ENCODE measurements at places on chromosomes 5 and 9.
A peak's percentile ranks its signal among the peaks of the same experiment; 100 is the strongest.

GRCh38 chr5:90353254-90353653, 56.3 kb downstream of the CETN3 start:
- no peak for DNase-seq

GRCh38 chr5:68374796-68375518, 159.4 kb downstream of the PIK3R1 start:
- DNase-seq: no peak

GRCh38 chr9:14705079-14705478, 11.8 kb upstream of the ZDHHC21 start:
- DNase-seq: no peak

DNA sequence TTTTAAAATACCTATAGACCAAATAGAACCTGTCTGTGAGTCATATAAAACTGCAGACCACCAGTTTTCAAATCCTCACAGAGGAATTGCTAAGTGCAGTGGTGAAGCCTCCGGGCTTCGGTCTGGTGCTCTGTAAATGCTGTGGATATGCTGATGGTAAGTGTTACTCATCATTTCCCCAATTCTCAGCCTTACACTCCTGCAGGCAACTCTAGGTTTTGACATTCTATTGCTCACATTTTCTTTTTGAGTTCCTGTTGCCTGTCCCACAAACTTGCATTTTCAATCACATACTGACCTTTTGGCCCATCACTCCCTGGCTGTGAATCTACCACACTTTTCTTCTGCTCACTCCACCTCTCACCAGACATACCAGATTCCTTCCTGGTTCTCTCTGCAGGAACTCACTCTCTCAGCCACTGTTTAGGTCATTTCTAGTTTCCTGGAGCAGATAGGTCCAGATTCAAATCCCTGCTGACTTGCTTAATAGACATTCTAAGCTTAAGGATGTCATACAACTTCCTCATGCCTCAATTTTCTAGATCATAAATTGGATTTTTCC, 192.9 kb downstream of the RAB3C start:
- no peak for DNase-seq

DNA sequence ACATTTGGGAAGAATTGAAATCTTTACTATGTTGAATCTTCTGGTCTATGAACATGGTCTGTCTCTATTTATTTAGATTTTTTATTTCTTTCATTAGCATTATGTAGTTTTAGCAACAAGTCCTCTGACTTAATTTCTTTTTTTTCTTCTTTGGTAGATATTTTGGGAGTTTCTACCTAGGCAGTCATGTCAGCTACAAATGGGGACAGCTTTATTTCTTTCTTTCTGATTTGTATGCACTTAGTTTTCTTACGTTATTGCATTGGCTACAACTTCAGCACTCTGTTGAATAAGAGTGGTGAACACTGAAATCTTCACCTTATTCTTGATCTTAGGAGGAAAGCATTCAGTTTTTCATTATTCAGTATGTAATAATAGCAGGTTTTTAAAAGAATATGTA, 33.5 kb downstream of the SMC5 start:
- no peak for DNase-seq

DNA sequence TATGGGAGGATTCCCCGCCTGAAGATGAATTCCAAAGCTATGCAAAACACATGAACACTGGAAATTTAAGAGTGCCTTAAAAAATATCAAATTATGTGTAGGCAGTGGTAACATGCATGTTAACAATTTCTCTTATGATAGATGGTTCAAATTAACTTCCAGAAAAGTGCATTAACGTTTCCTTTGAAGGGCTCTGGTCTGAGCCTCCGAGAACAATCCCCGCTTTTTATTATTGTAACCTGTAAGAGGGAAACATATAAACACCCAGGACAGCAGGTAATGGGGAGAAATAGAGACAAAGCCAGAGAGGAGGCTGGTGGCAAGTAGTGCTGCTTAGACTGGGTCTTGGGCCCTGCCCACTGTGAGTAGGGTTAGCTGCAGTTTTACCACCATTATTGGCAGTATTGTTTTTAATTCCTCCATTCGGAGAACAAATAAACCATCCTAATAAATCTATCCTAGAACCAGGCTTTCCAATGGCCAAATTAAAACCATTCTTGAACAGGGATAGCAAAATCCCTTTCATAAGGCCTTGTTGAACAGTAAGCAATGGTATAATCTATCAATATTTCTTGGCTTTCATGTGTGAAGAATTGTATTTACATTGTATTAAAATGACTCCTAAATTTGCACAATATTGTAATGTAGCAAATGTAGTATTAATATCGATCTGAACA, 6.3 kb downstream of the NR2F1 start:
- DNase-seq: no peak

- no peak for DNase-seq
Measured at GRCh38 chr5:172168311-172168710, 19.7 kb downstream of the STK10 start.

- peak; percentile 10 for DNase-seq
Measured at GRCh38 chr5:124103671-124104070, 591.7 kb downstream of the CSNK1G3 start.

- no peak for DNase-seq
Measured at GRCh38 chr5:126745259-126745992, 31.5 kb upstream of the LMNB1 start.

DNA sequence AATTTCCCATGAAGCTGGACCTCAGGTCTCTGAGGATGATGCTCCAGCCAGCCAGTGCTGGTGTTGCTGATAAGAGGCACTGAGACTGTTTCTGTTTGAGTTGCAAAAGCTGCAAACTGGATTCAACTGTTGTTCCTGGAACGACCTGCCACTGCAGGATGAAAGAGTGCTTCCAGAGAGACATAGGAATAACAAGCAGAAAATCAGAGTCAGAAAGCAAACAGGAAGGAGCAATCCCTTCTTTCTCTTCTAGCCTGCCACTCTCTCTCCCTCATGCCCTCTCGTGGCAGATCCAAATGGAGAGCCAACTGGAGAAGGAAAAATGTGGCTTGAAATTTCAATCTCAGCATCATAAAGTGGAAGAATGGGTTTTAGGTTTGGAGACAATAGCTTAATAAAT, 110.4 kb downstream of the STARD4 start:
- DNase-seq: peak; percentile 1

DNA sequence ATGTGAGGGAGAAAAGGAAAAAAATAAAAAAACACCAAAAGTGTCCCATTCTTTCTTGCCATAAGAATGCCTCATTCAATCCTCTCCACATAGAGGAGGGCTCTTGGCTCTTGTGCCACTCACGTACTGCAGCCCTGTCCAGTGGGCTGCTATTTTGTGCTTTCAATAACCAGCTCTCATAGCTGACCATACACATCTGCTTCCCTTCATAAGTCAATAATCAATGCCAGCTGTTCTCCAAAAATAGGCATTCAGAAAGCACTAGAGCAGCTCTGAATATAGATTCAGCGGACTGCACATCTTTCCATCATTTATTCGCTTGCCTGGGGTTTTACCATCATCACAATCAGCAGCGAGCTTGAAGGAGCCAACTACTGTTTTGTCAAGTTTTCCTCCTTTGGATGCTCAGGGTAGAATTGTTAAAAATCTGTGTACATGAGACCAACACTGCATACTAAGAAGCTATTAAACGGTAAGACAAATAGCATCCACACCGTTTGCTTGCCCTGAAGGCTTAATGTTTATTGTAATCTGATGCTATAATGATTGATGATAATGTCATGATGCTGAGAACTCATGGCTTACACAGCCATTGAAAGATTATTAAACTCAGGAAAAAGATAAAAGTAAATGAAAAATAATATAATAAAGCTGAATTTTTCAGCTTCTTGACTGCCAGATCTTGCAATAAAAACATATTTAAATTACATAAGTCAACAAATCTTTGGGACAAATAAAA, 80.0 kb downstream of the OXCT1 start:
- no peak for DNase-seq

- peak; percentile 15 for DNase-seq
Measured at GRCh38 chr9:93492327-93492726, 38.9 kb upstream of the FAM120AOS start.

DNA sequence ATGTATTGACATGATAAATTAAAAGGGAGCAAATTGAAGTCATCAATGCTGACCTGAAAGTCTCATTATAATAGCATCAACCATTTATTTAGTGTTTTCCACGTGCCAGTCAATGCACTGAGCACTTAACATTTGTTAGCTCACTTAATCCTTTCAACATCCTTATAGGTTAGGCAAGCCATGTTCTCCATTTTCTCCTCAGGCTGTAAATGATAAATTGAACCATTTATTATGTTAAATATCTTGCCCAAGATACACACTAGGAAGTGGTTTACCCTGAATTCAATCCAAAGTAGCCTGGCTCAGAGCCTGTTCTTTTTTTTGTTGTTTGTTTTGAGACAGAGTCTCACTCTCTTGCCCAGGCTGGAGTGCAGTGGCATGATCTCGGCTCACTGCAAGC, 25.0 kb upstream of the SNX2 start:
- no peak for DNase-seq

- DNase-seq: no peak
Measured at GRCh38 chr9:5110867-5111681, 74.4 kb downstream of the INSL6 start.

- DNase-seq: no peak
Measured at GRCh38 chr5:126394211-126394788, 28.9 kb upstream of the GRAMD2B start.

DNA sequence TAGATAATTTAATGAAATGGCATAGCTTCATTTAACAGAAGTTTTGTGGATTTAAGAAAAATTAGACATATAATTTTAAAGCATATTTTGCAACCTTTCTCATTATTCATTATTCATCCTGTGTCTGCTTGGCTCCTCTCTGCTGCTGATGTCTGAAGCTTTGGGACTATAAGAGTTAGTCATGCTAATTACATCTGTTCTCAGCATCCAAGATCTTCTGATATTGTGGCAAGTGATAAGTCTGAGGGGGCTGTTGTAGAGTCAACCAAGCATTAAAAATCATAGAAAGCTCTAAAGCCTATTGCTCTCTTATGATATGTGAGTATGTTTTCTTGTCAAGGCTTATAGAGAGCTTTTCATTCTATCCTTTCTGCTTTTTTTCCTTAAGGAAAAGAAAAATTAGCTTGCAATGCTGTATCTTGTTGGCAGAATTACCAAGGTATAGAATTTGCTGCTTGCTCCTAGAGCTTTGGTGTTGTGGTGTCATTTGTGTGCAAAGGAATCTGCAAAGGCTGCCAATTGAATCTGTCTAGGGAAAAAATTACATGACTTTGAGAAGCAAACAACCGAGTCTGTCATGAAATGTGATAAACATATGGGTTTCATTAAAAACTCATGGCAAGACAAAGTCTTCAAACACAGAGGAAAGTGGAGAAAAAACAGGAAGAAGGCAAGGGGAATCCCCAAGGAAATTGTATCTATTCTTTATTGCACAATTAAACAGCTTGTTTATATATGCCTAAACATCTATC, 156.1 kb upstream of the DAB2 start:
- peak; percentile 47 for DNase-seq

DNA sequence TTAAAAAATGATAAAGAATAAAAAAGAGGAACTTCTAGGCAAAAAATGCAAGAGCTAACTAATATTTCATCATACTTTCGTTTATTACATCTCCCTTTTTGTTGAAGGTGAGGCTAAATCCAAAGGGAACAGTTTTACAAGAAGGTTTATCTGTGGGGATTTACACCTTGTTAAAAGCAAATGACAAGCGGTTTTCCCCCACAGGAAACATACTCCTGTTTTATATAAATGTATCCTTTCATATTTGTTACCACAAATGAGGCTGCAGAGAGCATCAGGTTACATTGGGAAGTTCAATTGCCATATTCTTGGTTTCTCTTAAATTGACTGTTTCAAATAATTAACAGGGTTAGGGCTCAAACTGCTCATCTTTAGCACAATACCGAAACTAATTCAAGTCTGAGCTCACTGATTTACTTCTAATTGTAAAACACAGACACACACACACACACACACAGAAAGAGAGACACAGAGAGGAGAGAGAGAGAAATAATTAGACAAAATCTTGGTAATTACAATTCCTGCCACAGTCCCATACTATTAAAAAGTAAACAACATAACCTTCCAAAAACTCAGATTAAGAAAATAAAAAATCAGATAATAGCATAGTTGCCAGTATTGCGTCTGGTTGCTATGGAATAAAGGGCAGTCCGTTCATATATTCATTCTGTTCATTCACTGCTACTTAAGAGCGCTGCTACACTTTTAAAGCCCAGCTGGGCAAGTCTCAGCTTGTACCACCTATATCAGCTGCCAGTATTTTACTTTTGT, 17.1 kb downstream of the RFX3 start:
- DNase-seq: no peak

- DNase-seq: no peak
Measured at GRCh38 chr9:98823666-98824334, 16.3 kb downstream of the GALNT12 start.
